Activated CD8-positive, alpha-beta memory T cell treated with anti-CD3 and anti-CD28 coated beads, Interleukin-2, amount 50 U/mL, for 48 hours (primary cell): ENCODE measurements at places on chromosomes 12 and 14.

DNA sequence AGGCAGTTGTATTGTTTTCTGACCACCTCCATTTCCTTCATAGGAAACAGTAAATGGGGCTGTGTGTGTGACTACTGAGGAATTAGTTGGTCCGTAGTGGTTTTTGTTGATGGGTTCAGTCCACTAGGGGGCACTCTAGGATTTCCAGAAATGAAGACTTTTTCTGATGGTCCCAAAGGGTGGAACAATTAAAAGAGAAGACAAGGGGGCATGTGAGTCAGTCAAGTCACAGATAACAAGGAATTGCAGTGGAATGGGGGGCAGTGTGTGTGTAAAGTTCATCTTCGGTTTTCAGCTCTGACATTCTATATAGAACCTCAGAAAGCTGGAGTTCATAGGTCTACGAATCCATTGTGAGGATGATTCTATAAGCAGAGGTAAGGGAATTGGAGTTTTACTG lies 186.6 kb upstream of the OR4E1 start:
- no peak for DNase-seq

- no peak for DNase-seq
Measured at GRCh38 chr12:27733052-27733656, 22.5 kb downstream of the MRPS35 start.

- DNase-seq = no peak
Measured at GRCh38 chr12:94839347-94839746, 164.2 kb downstream of the NDUFA12 start.

- DNase-seq = no peak
Measured at GRCh38 chr14:96105926-96106441, 66.8 kb downstream of the C14orf132 start.

GRCh38 chr12:3629057-3629830 lies 123.7 kb downstream of the CRACR2A start:
- DNase-seq = no peak

- DNase-seq = no peak
Measured at GRCh38 chr12:123421314-123421713, 15.2 kb downstream of the RILPL2 start.
